Spleen (tissue), 13 donors: ENCODE measurements at places on chromosomes 13 and 19.

GRCh38 chr13:37216331-37216730 is 110.9 kb upstream of the CSNK1A1L start:
- no peak for DNase-seq

GRCh38 chr19:7552781-7553180 is 17.3 kb downstream of the PNPLA6 start:
- DNase-seq, result no peak

GRCh38 chr19:30102239-30102638 is 160.2 kb downstream of the URI1 start:
- DNase-seq, result peak; percentile 15

GRCh38 chr13:69324090-69324886 is 783.3 kb upstream of the ATXN8OS start:
- DNase-seq, result no peak

GRCh38 chr19:54955376-54955775 is 8.0 kb upstream of the NLRP7 start:
- DNase-seq, result no peak

DNA sequence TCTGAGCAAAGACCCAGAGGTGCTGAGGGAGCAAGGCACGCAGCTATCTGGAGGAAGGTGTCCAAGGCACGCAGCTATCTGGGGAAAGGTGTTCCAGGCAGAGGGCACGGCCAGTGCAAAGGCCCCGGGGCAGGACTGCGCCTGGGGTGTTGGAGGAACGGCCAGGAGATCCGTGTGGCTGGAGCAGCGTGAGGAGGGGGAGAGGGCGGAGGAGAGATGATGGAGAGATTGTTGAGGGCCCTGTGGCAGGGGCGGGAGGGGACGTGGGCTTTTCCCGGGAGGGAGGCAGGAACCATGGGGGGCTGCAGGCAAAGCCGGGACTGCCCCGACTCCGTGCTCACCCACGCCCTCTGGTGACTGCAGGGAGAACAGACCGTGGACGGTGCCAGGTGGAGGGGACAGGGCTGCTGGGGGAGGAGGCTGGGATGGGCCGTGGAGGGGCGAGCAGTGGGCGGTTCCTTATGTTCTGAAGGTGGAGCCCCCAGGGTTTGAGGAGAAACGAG is 13.3 kb upstream of the MISP start:
- peak; percentile 82 for DNase-seq
